ENCODE measurements at places on chromosomes 5 and 9. TPM values are rescaled to one million over a fixed set of nuclear protein-coding genes. Genes with fewer than 3 reads are reported as not detected.

ESM1 gene
- polyA plus RNA-seq: not detected

DNA sequence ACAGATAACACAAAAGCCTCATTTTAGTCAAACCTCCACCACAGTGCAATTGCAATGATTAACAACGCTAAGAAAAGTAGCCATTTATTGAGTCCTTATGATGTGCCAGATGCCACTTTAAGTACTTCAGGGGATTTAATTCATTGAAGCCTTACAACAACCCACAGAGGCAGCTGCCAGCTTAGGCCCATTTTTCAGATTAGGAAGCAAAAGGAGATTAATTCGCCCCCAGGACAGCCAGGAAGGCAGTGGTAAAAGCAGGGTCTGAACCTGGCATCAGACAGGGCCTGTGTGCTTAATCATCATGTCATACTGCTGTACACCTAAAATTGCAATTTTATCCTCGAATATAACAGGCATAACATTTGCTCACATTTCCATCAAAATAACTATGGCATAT lies 23.9 kb downstream of the MED27 start:
- no peaks in the 10 kb centered on the region for H3K36me3 ChIP-seq
- DNase-seq: no peak
- H3K4me1 ChIP-seq: peaks cover 10% of the 10 kb centered on the region
- no peak overlapping the region for H3K27ac ChIP-seq

DNA sequence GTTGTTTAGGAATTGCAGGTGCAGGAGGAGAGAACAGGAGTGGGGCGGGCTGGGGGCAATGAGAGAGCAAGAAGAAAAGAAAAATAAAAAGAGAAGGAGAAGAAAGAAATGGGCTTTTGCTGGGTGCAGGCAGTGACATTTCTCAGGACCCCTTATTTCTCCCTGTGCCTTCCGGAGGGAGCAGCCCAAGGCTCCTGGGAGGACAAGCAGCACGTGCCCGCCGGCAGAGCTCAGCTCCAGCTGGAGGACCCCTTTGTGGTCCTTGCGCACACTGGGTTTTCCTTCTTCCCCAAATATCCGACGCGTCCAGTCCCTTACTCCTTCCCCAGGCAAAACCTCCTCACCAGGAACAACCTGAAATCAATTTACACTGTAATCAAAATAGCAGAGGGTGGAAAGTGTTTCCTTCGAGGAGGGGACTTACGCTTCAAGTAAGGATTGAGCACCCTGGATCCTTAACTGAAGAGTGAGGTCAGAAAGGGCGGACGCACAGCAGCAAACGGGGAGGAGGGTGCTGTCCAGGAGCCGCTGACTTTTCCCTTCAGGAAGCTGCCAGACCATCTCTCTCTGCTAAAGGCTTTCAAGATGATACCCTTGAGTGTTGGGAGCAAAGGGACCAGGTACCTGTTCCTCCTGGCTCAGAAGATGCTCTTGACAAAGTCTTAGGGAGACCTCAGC lies 2.1 kb downstream of the BTNL9 start:
- H3K4me3 ChIP-seq: no peak overlapping the region
- no peaks in the 10 kb centered on the region for H3K36me3 ChIP-seq
- no peak overlapping the region for H3K27ac ChIP-seq
- H3K27me3 ChIP-seq: no peaks in the 10 kb centered on the region
- DNase-seq: no peak

PDE6A gene
- polyA plus RNA-seq: not detected

IQGAP2 gene
- 11.6 TPM for polyA plus RNA-seq

HTR4 gene
- polyA plus RNA-seq: not detected

NPR3 gene
- not detected for polyA plus RNA-seq

SLC30A5 gene
- 31.0 TPM for polyA plus RNA-seq

DNA sequence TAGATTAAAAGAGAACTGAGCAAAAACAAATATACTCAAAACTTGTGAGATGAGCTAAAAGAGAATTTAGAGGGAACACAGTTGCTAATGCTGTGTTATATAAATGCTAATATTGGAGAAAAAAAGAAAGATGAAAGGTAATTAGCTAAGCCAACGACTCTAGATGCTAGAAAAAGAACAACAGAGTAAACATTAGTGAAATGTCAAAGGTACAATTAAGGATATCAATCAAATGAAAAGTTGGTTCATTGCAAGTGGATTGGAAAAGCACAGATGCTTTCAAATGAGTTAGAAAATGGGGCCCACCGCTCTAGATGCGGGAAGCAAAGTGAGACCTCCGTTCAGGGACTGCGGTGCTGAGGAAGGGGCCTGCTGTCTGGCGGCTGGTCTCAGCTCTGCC lies 17.9 kb upstream of the BARHL1 start:
- H3K27ac ChIP-seq: no peak overlapping the region
- no peaks in the 10 kb centered on the region for H3K27me3 ChIP-seq
- no peaks in the 10 kb centered on the region for H3K36me3 ChIP-seq
- no peak for DNase-seq

PCDHA4 gene
- polyA plus RNA-seq: 3.8 TPM

DNA sequence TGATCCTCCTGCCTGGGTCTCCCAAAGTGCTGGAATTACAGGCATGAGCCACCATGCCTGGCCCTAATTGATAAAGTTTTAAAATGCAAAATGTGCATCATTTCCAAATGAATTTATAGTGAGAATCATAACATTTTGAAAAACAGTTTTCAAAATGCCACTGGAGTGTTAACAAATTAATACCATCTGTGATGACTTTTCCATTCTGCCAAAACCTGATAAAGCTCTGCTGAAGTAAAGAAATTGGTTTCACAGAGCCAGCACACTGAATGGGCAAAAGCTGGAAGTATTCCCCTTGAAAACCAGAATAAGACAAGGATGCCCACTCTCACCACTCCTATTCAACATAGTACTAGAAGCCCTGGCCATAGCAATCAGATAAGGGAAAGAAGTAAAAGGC lies 89.6 kb downstream of the MUSK start:
- no peak overlapping the region for H3K4me3 ChIP-seq
- H3K27me3 ChIP-seq: no peaks in the 10 kb centered on the region
- H3K36me3 ChIP-seq: no peaks in the 10 kb centered on the region
- H3K4me1 ChIP-seq: no peaks in the 10 kb centered on the region
- no peak overlapping the region for H3K27ac ChIP-seq

DNA sequence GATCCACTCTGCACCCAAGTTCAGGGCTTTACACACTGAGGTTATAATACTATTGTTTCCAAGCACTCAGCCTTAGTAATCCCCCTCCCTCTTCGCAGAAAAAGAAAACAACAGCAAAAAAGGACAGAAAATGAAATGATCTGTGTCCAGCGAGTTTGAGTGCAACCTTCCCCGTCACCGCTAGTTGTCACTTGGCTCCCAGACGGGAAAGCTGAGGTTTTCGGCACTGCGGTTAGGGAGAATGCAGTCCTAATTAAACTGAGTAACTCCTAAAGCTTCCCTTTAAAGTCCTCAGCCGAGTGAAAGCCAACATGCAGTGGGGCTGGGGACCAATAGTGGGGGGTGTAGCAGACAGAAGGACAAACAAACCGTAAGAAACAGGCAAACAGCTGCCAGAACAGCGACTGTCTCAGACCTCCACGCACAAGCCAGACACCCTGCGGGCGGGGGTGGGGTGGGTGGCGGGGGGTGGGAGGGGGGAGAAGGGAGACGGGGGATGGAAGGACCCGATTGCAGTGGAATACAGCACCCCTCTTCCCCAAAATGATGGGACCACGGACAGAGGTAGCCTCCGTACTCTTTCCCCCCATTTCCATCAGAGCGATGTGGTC lies 680 bp downstream of the GLRA1 start:
- H3K4me1 ChIP-seq: no peaks in the 10 kb centered on the region
- no peak overlapping the region for H3K27ac ChIP-seq

GRCh38 chr5:87361536-87362213 lies 51.1 kb downstream of the CCNH start:
- no peaks in the 10 kb centered on the region for H3K27me3 ChIP-seq
- peaks cover 3% of the 10 kb centered on the region for H3K36me3 ChIP-seq
- H3K4me1 ChIP-seq: no peaks in the 10 kb centered on the region

GRCh38 chr5:75053304-75054133 lies 1.2 kb upstream of the GCNT4 start:
- peaks cover 26% of the 10 kb centered on the region for H3K4me1 ChIP-seq
- peak overlapping the region; percentile 70 for H3K4me3 ChIP-seq
- no peaks in the 10 kb centered on the region for H3K36me3 ChIP-seq
- no peaks in the 10 kb centered on the region for H3K27me3 ChIP-seq
- H3K27ac ChIP-seq: peak overlapping the region; percentile 35
- DNase-seq: no peak

DNA sequence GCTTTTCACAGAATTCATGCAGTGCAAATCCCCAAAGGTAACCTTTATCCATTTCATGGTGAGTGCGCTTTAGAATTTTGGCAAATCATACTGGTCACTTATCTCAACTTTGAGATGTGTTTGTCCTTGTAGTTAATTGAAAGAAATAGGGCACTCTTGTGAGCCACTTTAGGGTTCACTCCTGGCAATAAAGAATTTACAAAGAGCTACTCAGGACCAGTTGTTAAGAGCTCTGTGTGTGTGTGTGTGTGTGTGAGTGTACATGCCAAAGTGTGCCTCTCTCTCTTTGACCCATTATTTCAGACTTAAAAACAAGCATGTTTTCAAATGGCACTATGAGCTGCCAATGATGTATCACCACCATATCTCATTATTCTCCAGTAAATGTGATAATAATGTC lies 21.3 kb downstream of the PCA3 start:
- H3K4me1 ChIP-seq: no peaks in the 10 kb centered on the region
- no peak overlapping the region for H3K27ac ChIP-seq
- H3K27me3 ChIP-seq: no peaks in the 10 kb centered on the region
- no peak for DNase-seq
- H3K36me3 ChIP-seq: no peaks in the 10 kb centered on the region

GRCh38 chr5:27048510-27048909 lies 10.1 kb upstream of the CDH9 start:
- no peak overlapping the region for H3K27ac ChIP-seq
- no peak for DNase-seq
- no peaks in the 10 kb centered on the region for H3K36me3 ChIP-seq
- no peak overlapping the region for H3K4me3 ChIP-seq
- H3K4me1 ChIP-seq: no peaks in the 10 kb centered on the region

DNA sequence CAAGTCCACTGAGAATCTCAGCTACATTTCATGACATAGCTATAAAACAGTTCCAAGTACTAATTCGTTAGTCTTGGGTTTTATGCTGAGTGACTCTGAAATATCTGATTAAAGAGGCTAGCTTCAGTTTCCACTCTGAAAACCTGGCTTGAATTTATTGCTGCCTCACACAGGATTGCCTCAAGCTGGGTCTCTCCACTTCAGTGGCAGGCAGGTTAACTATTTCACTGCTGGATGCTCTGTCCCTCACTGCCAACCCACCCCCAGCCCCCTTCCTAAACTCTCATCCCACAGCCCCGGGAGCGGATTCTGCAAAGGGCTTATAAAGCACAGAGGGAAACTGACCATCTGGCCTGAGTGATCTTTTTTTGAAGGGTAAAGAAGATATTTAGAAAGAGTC lies 318.3 kb downstream of the MLLT3 start:
- H3K4me1 ChIP-seq: peaks cover 6% of the 10 kb centered on the region
- no peak for DNase-seq
- H3K27ac ChIP-seq: no peak overlapping the region
- H3K27me3 ChIP-seq: 0 out of 2 replicates have a peak, but pooled peaks cover 2% of the 10 kb centered on the region
- H3K36me3 ChIP-seq: no peaks in the 10 kb centered on the region

IFNE gene
- polyA plus RNA-seq: 0.08 TPM
